ENCODE measurements at places on chromosomes 7 and 10. TPM values are rescaled to one million over a fixed set of nuclear protein-coding genes. Genes with fewer than 3 reads are reported as not detected.

- DNase-seq: no peak
Observed at GRCh38 chr7:132777414-132777813, 201.1 kb upstream of the PLXNA4 start.

- DNase-seq: no peak
Observed at GRCh38 chr7:112161253-112162141, 44.7 kb downstream of the DOCK4 start.

GRCh38 chr10:100008708-100009282 is 952 bp downstream of the DNMBP start:
- DNase-seq: peak; percentile 34

- DNase-seq: peak; percentile 1
Observed at GRCh38 chr10:123380491-123381085, 226.4 kb downstream of the BUB3 start.

GRCh38 chr7:42143711-42144600 is 93.1 kb downstream of the GLI3 start:
- peak; percentile 26 for DNase-seq

GRCh38 chr7:154744256-154744860 is 258.6 kb downstream of the PAXIP1 start:
- DNase-seq: peak; percentile 7

DNA sequence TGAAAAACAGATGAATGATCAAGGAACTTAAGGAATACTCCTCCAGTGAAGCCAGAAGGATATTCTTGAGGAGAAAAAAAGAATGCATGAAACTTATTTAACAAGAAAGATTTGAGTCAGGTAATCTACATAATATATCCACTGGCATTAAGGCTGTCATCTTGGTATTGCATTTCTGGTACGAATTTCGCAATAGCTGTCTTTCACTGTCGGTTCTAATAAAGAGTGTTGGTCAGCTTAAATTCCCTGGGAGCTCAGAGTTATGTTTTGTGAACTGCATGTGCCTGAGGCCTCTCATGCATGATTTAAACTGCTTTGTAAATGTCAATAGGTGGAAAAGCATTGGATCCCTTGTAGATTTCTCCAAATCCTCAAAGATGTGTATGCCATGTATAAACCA is 565.3 kb upstream of the GALNT17 start:
- DNase-seq: no peak

DNA sequence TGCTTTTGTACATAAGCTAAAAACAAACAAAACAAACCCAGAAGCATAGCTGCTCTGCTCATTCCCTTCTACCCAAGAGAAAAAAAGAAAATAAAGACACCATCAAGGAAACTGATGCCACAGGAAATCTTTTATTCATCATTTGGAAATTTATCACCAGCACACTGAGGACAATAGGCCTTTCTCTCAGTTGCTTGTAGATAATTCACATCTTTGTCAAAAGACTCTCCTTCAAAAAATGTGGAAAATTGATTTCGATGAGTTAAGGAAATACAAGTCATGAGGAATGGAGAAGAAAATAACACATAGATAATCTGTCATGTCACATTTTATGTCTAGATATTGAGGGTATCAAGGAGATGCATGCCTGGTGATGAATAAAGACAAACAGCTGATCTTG is 53.5 kb downstream of the ZNF37A start:
- no peak for DNase-seq

The RPEL1 gene
- 0.17 TPM for total RNA-seq

The STEAP2 gene
- total RNA-seq: 1.7 TPM

DNA sequence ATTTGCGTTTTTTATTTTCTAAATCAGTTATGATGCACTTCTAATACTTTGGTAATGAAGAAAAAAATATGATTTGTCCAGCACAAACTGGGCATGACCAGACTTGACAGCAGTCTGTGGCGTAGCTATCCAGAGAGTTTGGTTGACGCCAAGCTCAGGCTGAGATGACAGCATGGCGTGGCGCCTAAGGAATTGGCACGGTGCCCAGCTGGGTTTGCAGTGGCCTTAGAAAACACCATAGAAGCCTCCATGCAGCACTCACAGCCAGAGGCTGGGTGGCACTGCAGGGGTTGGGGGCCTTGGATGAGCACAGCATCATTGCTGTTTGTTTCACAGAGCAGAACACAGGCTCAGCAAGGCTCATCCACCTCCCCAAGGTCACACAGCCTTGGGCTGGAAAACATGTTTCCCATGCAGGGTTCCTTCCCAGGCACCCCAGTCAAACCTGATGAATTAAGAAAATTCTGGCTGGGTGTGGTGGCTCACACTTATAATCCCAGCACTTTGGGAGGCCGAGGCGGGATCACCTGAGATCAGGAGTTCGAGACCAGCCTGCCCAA is 88.9 kb downstream of the GTF2IRD1 start:
- DNase-seq: peak; percentile 11

DNA sequence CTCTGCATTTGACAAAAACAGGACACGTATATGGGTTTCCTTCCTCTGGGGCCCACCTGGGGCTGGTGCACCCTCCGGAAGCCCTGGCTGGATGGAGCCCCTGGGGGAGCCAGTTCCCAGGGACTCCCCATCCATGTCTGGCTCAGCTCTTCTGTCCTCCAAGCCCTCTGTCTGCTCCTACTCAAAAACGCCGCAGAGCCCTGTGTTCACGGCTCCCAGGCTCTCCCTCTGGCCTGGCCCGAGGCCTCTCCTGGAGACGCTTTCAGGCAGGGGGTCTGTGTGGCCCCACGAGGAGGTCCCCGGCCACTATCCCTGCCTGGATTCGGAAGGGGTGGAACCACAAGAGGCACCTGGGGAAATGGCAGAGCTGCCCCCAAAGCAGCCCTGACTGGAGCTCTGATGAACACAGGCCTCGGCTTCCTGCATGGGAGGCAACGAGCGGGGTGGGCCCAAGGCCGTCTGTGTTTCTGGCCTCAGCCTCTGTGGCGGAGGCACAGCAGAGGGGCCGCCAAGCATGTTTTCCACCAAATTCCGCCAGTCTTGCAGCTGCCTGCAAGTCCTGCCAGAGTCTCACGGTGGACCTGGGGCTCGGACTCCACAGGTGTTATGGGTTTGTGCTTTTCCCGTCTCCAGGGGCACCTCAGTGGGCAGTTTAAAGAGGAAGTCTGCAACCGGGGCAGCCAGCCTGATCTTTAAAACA is 22.6 kb upstream of the INPP5A start:
- no peak for DNase-seq

DNA sequence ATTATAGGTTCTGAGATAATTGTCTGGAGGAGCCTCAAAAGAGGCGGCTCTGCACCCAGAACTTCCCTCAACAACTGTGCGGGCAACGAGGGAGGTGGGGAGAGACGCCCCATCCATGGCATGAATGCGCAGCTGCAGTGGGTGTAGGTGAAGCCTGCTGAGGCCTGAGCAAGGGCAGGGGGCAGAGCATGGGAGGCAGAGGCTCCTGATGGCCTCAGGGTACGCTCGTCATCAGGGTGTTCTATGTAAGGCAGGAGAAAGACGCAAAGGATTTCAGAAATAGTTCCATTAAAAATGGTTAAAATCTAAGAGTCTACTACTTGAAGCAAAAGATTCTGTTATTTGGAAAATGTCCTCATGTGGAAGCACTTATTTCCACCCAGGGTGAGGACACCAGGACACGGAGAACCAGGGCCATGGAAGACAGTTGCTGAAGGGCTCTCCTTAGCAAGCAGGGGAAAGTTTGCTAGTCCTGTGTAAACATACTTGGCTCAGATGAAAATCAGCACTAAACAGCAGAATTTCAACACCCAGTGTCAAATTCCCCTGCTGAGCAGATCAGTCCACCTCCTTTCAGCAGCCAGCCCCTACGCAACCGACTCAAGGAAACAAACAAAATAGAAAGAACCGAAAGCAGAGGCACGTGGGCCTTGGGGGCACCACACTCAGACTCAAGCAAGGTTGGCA is 18.9 kb downstream of the INSIG1 start:
- no peak for DNase-seq

The RBP4 gene
- not detected for total RNA-seq

DNA sequence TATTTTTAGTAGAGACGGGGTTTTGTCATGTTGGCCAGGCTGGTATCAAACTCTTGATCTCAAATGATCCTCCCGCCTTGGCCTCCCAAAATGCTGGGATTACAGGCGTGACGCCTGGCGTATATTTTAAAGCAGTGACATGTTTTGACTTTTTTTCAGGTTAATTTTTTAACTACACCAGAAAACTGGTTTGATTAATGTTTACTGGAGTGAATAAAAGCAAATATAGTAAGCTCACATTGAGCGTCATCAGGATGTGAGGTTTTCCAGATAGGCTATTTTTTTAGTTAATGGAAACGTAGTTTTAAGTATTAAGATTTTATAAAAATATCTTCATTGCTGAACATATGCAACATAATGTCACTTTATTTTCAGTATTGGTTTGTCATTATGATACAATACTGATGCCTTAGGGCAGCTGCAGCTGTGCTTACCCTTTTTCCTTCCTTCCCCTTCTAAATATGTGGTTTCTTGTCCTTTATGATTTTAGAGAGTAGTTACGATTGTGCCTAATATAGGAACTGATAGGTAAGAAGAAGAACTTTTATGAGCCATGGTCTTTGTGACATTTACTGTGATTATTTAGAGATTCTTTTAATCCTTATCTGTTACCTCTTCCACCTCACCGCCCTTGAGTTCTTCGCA is 37.3 kb downstream of the TMEM60 start:
- DNase-seq: no peak

DNA sequence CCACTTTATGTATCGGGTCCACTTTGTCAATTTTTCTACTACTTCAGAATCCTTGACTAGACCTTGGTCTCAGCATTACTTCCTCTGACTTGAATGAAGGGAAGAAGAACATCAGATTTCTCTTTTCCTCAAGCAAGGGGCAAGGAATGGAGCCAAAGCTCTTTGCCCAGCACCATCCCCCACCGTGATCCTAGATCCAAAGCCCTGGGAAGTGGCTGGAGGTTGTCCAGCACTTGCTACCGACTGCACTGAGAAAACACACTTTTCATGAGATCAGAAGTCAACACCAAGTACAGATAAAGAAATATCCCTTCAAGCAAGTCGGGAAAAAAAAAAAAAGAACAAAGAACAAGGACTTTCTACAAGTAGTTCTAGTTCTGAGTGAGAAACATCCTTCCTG is 102.1 kb upstream of the DDC start:
- DNase-seq: peak; percentile 61

DNA sequence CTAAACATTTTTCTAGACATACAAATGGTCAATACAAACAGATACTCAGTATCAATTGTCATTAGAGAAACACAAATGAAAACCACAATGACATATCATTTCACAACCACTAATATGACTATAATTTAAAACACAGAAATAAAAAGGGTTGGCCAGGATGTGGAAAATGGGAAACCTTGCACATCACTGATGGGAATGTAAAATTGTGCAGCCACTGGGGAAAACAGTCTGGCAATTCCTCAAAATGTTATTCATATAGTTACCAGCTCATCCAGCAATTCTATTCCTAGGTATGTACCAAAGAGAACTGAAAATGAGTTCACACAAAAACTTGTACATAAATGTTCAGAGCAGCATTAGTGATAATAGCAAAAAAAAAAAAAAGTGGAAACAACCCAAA is 106.1 kb upstream of the LRRTM3 start:
- DNase-seq: no peak

DNA sequence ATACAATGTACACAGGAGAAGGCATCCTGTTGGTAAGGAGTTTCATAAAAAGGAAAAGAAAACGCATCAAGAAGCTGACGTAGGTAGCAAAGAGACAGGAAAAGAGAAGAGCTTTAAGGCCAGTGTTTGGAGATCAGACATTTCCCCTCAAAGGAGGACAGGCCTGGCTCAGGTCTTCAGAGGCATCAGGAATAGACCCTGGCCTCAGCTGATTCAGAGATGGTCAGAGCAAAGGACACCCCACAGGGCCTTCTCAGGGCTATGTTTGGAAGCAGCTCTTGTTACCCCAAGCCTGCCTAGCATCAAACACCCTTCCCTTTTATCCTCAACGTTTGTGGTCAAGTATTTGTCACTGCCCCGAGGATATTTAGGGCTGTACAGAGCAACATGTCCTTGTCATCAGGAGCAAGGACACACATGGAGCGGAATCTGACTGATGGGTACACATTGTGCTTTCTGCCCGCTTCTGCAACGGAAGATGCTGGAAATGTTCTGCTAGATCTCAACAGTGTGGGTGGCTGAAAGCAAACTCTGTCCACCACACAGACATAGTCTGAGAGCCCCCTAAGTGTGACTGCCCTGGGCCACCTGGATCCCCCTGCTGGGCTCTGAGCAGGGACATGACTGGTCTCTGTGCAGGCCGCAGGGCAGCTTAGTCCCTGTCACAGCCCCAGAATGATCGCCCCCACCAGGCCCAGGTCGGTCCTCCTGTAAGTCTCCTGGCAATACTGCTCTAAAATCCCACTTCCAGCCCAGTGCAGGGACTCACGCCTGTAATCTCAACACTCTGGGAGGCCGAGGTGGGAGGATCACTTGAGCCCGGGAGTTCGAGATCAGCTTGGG is 1.0 kb upstream of the ZDHHC4 start:
- no peak for DNase-seq

DNA sequence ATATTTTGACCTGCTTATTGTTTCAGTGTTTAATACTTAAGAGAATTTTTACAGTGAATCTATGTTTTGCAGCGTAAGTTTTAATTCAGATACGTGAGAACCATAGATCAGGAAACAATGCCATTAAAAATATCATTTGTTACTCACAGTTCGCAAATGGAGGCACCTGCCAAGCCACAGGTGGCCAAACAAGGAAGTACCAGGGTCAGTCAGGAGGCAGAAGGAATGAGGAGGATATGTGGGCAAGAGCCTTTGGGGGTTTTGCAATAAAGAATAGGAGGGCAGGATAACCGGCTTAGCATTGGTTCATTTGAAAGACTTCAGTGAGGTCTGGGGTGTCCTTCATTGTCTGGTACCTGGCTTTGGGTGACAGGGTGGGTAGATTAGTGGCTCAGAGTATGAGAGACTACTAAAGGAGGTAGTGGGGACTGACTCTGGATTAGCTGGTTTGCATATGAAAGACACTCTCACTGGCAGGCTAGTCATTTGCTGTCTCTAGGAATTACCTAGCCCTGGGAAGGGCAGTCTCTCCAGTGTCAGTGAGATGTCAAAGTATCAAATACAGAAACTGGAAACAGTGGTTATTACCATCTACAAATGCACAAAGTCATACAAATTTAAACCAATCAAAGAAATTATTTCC is 132.2 kb upstream of the CAV2 start:
- DNase-seq: no peak

- DNase-seq: peak; percentile 73
Observed at GRCh38 chr7:25216837-25217236, 11.4 kb downstream of the NPVF start.

DNA sequence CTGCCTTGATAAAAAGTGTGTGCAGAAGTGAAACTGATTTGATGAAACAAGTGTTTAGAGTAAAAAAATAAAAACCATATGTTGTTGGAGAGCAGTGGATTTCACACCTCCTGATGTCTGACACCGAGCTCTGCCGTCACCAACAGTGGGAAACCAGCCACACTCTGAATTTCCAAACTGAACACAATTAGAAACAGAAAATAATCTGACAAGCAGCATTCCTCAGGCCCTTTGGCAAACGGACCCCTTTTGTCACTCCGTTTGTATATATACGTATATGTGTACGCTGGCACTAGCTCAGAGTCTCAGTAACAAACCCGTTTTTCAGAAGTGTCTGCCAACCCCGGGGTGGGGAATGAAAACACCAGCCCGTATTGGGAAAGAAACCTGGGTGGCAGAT is 32.4 kb downstream of the TACC2 start:
- DNase-seq: no peak

- no peak for DNase-seq
Observed at GRCh38 chr7:122651451-122651850, 47.5 kb downstream of the RNF133 start.

- DNase-seq: no peak
Observed at GRCh38 chr7:143227806-143228205, 6.0 kb downstream of the TAS2R40 start.

The AKR1B15 gene
- total RNA-seq: not detected

All from dermis blood vessel endothelial cell (primary cell).